Stimulated activated CD8-positive, alpha-beta memory T cell treated with anti-CD3 and anti-CD28 coated beads, Interleukin-4, amount 100 ng/mL, for 4 hours (primary cell): ENCODE measurements at places on chromosomes 16 and 17.

- DNase-seq = no peak
These were observed 1.1 kb downstream of the IFT20 start for GRCh38 chr17:28334171-28334570.

GRCh38 chr17:55263569-55264277, 1.0 kb upstream of the HLF start:
- DNase-seq = no peak

- no peak for DNase-seq
These were observed 5.4 kb downstream of the VEZF1 start for GRCh38 chr17:57982452-57983170.

- DNase-seq = no peak
These were observed 1.8 kb upstream of the RASD1 start for GRCh38 chr17:17497845-17498520.

- DNase-seq = no peak
These were observed 859.1 kb upstream of the GOT2 start for GRCh38 chr16:59593194-59593661.
